GM19239 (cell line): ENCODE measurements at places on chromosomes 6 and 20.

- DNase-seq = no peak
These were observed 117.0 kb downstream of the HIVEP2 start for GRCh38 chr6:142827991-142828390.

DNA sequence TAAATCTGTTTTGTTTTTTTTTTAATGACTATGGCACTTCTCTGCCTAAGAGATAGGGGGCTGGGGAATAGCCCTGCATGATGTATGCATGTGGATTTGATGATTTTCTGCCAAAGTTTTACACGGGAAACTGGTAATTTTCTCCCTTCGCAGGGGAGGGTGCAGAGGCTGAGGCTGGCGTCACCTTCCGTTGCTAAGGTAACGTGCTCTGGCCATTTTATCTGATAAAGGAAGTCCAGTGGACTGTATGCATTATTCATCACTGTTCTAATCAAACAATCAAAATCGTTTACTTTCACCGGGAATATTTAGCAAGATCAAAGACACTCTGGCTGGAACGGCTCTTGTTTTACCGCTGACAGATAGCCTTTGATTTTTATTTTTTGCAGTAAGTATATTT is 789 bp downstream of the PHACTR1 start:
- no peak for DNase-seq

DNA sequence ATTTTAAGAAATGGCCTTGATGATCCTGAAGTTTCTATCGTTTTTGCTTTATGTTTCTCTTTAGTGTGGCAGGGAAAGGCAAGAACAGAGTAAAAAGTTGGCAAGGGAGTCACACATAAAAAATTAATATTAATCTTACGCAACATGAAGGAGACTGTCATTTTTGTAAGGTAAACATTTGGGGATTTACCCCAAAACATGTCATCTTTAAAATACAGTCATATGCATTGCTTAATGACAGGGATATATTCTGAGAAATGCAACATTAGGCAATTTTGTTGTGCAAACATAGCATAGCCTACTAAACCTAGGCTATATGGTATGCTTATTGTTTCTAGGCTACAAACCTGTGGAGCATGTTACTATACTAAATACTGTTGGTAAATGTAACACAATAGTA is 5.4 kb downstream of the RBL1 start:
- DNase-seq = no peak

GRCh38 chr20:40192529-40192928 is 496.5 kb downstream of the MAFB start:
- DNase-seq = no peak

- DNase-seq = no peak
These were observed 12.1 kb downstream of the TRAPPC3L start for GRCh38 chr6:116533233-116533957.

- DNase-seq = no peak
These were observed 192.8 kb downstream of the LY86 start for GRCh38 chr6:6781172-6781872.

DNA sequence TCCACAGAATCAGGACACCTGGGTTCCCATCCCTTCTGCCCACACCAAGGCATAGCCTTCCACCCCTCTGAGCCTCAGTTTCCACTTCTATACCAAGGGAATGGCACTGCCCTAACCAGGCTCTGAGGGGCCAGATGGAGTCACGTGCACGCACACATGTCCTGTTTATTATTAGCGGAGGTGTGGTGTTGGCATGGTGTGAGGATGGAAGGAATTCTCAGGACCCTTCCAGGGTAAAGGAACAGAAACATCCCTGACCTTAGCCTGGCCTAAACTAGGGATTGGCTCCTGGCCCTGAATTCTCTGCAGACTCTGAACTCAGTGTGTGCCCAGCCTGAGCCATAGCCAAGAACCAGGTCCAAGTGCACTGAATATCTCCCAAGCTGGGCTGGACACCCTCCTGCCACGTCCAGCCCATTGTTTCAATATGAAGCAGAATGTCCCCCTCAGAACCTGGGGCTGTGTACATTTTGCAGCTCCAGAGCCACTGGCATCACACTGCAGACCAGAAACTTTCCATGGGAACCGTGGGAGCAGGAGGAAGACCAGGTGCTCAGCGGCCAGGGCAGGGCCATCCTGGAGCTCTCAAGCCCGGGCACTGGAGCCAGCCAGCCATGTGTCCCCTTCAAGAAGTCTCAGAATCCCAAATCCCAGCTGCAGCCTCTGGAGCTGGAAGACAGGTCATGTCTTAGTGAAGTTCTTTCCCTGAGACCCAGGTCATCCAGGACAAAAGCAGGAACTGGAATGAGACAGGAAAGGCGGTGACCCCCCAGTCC is 208.4 kb downstream of the ANKRD60 start:
- DNase-seq = no peak

DNA sequence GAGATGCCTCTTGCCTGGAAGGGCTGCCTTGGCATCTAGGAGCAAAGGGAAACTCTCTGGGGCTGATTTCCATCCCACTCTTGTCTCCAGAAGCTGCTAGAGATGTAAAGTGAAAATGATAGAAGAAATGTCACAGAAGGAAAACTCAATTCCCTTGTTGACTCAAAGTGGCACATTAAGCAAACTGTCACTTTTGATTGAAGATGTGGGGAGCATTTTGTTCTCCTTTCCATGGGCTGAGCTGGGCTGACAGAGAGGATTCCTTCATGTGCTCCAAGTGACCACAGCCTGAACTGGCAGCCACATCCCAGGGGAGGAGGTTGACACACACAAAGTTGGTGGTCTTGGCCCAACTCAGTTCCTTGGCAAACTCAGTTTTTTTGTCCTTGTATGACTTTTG is 9.8 kb downstream of the GPR31 start:
- DNase-seq = no peak

- no peak for DNase-seq
These were observed 64.4 kb upstream of the PLEKHG1 start for GRCh38 chr6:150535151-150535804.

DNA sequence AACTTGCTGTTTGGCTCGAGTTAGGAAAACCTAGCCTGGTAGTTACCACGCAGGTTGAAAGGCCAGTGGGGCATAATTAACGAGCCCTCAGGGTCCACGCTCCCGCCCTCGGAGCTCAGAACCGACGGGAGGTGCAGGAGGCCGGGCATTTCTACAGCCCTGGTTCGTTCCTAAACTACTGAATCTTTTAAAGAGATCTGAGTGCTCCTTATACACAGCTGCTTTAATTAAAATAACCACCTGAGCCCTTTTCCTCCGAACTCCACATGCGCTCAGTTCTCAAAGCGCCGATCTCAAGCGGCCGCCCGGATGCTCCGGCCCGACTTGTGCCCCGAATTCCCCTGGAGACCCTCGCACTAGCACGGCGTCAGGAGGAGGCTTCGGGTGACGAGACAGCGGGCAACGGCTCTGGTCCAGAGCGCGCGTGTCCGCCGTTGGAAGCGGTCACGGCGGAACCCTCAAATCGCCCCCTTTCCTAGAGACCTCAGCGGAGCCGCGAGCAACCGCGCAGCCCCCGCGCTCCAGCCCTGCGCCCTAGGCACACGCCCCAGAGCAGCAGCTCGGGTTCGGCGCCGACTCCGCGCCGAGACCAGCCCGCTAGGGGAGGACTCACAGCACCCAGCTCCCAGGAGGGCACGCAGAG is 397 bp downstream of the WDR27 start:
- no peak for DNase-seq

DNA sequence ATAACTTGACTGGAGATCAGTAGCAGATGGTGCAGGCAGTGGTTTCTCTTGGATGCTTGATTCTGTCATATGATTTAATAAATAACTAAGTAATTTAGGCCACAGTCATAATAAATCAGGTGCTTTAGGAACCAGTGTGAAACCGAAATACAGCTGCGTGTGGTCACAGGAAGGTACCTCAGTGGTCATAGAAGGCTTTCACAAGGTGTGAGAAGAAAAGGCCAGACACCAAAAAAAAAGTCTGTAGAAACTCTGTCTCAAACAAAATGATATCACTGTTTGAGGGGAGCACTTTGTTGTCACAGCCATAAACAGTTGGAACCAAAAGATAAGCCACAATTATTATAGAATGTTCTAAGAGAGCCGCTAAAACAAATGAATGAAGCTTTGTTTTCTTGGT is 56.5 kb downstream of the ARMC2 start:
- DNase-seq = peak; percentile 45

GRCh38 chr20:16007962-16008361 is 565.3 kb downstream of the KIF16B start:
- no peak for DNase-seq

DNA sequence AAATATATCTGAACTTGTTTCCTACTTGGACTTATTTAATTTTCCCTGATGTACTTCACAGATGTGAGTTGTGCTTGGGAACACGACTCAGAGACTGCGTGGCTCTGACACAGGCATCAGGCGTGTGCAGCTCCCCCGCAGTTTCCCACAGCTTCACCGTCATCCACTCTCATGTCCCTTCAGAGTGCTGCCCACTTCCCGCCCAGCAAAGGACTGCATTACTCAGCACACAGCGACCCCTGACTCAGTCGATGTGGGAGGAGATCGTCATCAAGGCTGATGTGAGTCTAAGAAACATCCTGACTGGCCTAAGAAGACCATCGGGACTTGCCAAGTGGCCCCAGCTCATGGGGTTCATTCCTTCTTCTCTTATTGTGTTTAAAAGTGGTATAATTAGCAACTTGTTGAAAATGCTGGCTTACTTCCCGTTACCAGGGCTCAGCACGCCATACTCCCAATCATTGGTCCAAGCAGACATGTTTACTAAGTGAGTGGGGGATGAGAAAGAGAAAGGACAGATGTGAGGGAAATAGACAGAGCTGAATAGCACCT is 539.4 kb upstream of the JARID2 start:
- no peak for DNase-seq

DNA sequence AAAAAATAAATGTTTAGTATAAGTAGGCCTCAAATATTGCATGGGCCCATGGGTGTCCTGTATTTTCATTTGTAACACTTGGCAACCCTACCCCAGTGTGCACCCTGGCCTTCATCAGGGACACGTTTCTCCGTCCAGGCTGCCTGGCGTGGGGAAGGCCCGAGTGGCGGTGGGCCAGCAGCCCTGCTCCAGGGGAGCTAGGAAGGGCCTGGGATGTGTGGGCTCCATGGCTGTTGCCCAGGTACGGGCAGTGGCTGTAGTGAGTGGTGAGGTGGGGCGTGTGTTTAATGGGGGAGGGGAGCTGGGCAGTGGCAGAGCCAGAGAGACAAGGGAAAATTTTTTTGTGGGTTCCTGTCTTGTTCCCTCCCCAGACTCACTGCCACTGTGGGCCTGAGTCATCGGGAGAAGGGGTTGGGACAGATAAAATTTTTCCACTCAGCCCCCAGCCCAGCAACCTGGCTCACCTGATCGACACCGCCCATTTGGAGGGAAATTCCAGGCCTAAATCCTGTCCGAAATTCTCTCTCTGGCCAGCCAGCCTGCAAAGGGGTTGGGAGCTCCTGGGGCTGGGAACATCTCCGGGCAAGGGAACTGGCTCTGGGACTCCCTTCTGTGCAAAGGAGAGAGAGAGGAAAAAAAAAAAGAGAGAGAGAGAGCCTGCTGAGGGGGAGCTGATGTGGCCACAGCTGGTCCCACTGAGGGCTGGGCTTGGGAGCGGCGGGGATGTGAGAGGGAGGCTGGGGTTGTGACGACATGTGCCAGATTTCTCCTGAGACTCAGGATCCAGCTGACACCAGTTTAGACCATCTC is 32.5 kb upstream of the VEGFA start:
- DNase-seq = no peak

GRCh38 chr6:156423075-156423474 is 354.1 kb upstream of the ARID1B start:
- no peak for DNase-seq

DNA sequence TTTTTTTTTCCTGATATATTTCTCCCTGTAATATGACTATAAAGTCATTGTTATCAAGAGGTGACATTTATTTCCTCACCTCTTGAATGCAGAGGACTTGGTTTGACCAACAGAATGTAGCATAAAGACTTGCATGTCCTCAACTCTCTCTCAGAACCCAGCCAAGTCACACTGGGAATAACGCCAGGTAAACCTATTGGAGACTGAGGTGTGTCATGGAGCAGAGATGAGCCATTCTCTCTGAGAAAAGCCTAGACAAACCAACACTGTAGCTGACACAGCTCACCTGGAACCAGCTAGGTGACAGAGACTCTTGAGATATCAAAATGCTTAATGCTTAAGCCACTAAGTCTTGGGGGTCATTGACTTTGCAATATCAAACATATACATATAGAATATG is 533.6 kb downstream of the HAO1 start:
- no peak for DNase-seq

DNA sequence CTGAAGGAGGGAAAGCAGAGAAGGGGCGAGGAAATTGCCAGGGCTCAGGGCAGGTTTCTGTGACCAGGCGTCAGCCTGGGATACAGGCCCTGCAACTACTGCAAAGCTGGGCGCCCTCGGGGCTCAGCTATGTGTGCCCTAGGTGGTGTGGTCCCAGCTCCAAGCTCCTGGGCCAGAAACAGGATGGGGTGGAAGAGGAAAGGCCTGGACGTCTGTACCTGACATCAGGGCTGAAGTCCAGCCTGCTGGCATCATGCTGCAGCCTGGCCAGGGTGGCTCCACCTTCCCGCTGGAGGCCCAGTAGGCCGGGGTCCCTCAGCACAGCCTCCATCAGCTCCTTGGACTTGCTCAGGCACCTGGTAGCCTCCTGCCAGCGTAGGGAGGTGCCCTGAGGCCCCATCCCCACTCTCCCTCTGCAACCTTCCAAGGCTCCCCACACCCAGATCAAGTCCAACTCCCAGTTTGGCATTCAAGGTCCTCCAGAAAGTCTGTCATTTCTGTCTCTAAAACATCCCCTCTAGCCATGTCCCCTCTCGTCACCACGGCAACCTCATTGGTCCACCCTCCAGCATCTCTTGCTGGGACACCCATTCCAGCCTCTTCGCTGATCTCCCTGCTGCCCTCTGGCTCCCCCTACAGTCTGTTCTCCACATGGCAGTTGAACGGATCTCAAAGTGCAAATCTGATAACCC is 38.2 kb downstream of the KIAA1755 start:
- peak; percentile 76 for DNase-seq

GRCh38 chr20:9214685-9215084 is 145.8 kb downstream of the PLCB4 start:
- DNase-seq = no peak

DNA sequence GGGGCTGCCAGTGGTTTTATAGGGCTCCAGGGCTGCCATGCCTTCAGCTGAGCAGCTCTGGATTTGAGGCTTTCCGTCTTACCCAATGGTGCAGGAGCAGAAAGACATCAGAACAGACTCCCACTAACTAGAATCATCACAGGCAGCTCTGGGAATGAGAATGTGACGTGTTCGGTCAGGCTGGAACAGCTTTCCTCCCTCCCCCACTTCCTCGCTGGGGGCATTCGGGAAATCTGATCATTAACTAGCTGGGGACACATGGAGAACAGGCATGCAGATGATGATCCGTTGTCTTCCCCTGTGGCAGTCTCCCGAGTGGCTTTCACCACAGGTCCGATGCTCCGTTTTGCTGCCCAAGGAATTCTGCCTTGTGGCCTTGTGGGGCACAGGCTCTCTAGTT is 5.5 kb upstream of the MTG2 start:
- no peak for DNase-seq

- DNase-seq = no peak
These were observed 193.4 kb upstream of the PREP start for GRCh38 chr6:105596284-105596755.

GRCh38 chr6:63114610-63115211 is 96.6 kb upstream of the FKBP1C start:
- DNase-seq = no peak

- DNase-seq = no peak
These were observed 214.5 kb upstream of the SASH1 start for GRCh38 chr6:148128014-148128730.

GRCh38 chr20:53580376-53581111 is 13.1 kb downstream of the ZNF217 start:
- no peak for DNase-seq
